HT-29 (cell line): ENCODE measurements at places on chromosomes 12 and 14. TPM values are rescaled to one million over a fixed set of nuclear protein-coding genes. Genes with fewer than 3 reads are reported as not detected.

GRCh38 chr12:114166362-114166761, 200.2 kb upstream of the RBM19 start:
- peak; percentile 34 for DNase-seq

- DNase-seq: no peak
Observed at GRCh38 chr12:78864870-78865463, 393 bp downstream of the SYT1 start.

DNA sequence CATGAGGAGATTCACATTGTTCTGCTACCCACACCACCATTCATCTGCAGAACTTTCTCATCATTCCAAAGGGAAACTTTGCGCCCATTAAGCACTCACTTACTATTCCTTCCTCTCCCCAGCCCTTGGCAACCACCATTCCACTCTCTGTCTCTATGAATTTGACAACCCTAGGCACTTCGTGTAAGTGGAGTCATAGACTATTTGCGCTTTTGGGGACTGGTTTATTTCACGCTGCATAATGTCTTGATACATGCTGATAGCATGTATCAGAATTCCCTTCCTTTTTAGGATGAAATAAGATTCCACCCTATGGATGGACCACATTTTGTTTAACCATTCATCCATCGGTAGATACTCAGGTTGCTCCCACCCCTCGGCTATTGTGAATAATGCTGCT, 4.5 kb upstream of the EML1 start:
- no peak for DNase-seq

DNA sequence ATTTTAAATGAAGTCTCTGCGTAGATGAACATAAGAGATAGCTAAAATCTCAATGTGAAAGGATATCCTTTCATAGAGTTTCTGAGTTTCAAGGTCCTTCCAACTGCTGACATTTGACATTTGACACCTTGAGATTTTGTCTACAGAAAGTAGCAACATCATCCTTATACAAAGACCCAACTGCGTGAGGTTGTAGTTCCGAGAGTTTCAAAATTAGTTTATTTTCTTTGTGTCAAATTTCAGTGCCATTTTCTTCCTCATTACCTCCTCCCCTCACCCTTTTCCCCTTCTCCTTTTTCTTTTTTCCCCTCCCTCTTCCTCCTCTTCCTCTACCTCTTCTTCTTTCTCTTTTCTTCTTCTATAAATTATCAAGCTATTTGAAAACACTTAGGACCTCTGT, 26.9 kb upstream of the BATF start:
- no peak for DNase-seq

- DNase-seq: no peak
Observed at GRCh38 chr14:92753250-92753649, 4.8 kb upstream of the LGMN start.

DNA sequence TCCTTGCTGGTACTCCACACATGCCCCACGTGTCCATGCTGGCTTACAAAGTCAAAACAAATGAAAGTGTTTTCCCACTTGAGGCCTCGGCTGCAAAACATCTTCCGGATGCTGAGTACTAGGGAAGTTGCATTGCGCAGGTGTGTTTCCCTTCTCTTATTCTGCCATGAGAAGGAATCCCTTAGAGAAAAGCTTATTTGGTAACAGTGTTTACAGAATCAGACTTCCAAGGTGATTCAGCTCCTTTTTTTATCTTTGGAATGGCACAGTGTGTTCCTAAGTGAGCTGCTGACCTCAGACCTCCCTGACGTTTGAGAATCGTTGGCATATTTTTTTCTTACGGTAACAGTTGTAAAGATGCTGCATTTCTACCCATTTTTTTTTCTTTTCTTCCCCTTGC, 211.3 kb downstream of the ESR2 start:
- DNase-seq: no peak

DNA sequence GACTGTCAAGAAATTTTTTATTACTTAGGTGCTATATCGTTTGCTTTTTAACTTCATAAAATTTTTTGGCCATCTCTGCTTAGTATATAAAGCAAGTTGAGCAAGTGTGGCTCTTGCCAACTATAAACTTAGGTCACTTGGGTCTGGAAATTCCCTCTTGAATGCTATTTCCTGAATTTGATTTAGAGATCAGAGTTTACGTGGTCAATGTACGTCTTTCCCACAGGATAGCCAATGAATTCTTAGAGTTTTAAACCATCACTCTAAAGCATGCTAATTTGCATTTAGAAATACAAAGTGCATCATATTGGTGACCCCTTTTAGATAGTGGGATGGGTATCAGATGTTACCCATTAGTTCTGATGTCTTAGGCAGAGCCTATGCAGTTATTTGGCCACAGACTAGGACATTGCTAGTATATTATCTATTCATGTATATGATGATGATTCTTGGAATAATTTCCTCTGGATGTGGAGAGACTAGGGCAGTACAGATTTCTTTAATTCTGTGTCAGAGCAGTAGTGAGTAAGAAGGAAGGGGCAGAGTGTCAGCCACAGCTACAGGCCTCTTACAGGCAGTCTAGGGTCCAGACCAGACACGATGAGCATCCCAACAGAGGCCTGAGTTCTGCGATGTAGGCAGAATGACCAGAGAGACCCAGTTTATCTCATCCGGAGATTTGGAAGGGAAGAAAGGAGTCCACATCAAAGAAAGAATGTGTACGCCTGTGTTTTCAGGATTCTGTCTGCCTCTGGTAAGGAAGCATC, 30.3 kb downstream of the SCN8A start:
- no peak for DNase-seq

DNA sequence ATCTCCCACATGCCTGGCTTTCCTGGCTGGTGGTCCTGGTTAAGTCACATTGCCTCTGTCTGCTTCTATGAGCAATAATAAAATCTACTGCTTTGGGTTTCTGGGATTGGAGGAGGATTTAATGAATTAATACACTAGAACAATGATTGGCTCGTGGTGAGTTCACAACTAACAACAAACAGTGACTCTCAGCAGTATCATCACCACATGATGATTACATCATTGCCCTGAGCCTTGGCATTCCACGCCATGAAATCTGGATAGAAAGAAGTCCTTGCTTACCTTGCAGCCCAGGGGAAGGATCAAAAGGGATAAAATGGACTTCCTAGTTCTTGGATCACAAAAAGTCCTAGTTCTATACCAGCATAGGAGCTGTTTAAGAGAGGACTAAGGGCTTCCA, 1069.0 kb downstream of the VRK1 start:
- no peak for DNase-seq

- DNase-seq: peak; percentile 62
Observed at GRCh38 chr14:59358102-59358501, 107.1 kb downstream of the GPR135 start.

DNA sequence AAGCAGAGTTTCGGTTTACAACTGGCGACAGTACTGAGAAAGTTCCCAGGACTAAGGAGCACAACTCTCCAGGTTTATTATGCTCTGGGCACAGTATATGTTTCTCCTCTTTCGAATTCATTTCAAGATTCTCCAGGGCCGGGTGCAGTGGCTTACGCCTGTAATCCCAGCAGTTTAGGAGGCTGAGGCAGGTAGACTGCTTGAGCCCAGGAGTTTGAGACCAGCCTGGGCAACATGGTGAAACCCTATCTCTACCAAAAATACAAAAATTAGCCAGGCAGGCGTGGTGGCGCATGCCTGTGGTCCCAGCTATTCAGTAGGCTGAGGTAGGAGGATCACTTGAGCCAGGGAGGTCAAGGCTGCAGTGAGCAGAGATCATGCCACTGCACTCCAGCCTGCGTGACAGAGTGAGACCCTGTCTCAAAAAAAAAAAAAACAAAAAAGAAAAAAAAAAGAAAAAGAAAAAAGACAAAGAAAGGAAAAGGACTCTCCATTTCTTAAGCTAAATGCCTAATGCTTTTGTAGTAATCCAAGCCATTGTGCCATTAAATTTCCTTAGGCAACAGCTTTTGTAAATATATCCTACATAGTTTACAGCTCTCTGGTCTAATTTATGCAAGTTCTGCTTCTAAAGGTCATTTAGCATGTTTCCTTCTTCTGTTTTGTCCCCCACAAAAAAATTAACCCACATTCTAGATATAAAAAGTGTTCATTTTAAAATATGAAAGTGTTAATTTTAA, 34.8 kb downstream of the ATL1 start:
- no peak for DNase-seq

DNA sequence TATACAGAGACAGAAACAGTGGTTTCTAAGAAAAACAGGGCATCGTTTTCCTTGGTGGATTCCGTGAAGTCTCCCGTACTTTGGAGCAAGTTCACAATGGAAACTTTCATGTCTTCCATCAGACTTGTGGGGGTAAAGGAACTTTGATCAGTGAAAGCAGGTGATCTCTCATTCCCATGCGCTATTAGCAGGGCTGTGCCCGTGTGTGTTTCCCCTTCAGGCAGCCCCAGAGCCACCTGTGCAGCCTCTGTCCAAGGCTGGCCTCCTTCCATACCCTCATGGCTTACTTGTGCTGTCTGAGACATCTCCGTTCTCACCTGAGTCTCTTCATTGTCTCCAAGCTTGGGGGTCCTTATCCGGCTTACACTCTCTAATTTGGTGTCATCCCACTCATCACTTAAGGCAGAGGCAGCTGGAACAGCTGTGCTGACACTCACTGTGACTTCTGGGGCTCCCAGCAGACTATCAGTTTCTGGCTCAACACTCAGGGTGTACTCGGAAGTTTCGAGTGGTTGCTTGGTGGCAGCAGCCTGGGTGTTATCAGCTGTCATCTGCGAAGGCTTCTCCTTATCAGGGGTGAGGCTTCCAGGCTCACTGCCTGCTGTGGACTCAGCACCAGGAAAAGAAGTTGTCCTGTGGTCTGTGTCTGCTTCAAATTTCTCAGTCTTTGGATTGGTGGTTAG, 13.8 kb downstream of the ARMH4 start:
- no peak for DNase-seq

- DNase-seq: no peak
Observed at GRCh38 chr12:113758165-113758924, 207.8 kb downstream of the RBM19 start.

The AQP6 gene
- total RNA-seq: 1.8 and 2.0 TPM in 2 replicates

GRCh38 chr14:53218161-53218560, 65.0 kb upstream of the DDHD1 start:
- no peak for DNase-seq

DNA sequence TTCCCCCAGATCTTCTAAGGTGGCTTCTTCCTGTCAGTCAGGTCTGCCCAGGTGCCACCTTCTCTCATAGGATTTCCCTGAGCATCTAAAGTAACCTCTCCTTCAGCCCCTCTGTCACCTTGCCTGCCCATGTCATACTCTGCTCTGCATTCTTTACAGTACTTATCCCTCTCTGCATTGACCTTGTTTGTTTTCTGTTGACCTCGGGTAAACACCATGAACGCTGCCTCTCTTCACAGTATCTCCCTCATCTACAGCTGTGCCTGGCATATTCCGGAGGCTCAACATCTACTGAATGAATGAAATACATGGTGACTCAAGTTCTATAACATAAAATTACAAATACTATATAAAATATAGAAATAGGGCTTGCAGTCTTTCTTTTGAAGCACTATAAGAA, 10.1 kb upstream of the PPM1A start:
- no peak for DNase-seq

The MYF6 gene
- not detected in 2 replicates for total RNA-seq

The GPD1 gene
- total RNA-seq: 8.0 and 9.5 TPM in 2 replicates

The C14orf132 gene
- not detected in 2 replicates for total RNA-seq

- peak; percentile 79 for DNase-seq
Observed at GRCh38 chr14:75709207-75709812, 48.3 kb downstream of the TTLL5 start.

GRCh38 chr12:126424696-126425095, 1359.5 kb downstream of the AACS start:
- DNase-seq: no peak

The INSM2 gene
- total RNA-seq: 0.08 TPM in 1 of 2 replicates, not detected in the other

DNA sequence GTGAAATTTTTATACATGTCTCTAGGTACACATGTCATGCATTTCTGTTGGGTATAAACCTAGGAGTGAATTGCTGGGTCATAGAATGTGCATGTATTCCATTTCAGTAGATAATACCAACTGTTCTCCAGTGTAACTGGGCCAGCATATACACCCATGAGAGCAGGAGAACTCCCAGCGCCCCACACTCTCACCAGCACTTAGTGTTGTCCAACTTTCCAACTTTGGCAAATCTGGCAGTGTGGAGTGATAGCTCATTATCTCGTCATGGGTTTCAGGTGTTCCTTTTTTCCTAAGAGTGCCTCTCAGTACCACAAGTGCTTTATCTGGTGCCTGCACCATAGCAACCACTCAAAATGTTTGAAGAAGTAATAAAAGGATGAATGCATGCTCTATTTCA, 40.1 kb downstream of the NGB start:
- DNase-seq: no peak

The RFX4 gene
- not detected in 2 replicates for total RNA-seq

The CLEC4C gene
- not detected in 2 replicates for total RNA-seq

The FAM186B gene
- 0.03 and 0.23 TPM in 2 replicates for total RNA-seq

- DNase-seq: no peak
Observed at GRCh38 chr14:104356738-104357688, 218.6 kb downstream of the KIF26A start.

The DENND5B gene
- 25.1 and 28.3 TPM in 2 replicates for total RNA-seq

The HSPB8 gene
- total RNA-seq: 0.05 and 0.13 TPM in 2 replicates

GRCh38 chr12:118704527-118705241, 276.7 kb upstream of the SRRM4 start:
- DNase-seq: peak; percentile 3

DNA sequence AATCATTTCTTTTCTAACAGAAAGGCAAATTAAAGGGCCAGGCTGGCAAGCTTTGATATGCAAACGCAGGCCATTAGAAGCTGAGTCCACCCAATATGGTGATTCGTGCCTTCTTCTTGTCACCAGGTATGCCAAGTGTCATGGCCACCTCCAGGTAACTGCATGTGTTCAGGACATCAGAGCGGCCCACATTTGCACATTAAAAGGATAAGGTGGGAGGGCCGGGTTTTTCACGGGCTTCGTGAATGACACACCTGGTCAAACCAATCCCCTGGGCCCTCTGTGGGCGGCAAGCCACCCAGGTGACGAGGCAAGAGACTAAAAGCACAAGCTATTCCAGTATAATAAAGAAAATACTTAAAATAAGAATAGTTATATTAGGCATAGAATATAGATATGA, 75.9 kb upstream of the TSPAN11 start:
- no peak for DNase-seq

- DNase-seq: peak; percentile 82
Observed at GRCh38 chr12:16385782-16386646, 38.6 kb downstream of the MGST1 start.

GRCh38 chr14:69701857-69702256, 65.1 kb upstream of the SRSF5 start:
- no peak for DNase-seq

GRCh38 chr14:32657081-32657480, 281.6 kb upstream of the NPAS3 start:
- no peak for DNase-seq

The ABCC9 gene
- not detected in 2 replicates for total RNA-seq

DNA sequence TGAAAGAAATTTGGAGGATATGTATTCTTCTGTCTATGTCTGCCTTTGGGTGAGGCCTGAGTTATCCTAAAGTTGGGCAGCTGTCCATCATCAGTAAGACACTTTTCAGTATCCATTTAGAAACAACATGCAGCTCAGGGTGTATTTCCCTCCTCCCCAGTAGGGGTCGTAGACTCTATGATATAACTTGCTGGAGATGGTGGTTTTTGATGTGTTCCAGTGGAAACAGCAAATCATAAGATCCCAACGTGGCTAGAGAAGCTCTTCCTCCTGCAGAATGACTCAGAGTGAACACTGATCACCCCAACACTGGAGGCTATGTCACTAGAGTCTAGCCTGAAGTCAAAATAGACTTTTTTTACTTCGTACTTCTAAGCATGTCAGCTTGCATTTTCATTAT, 331.6 kb upstream of the STXBP6 start:
- peak; percentile 20 for DNase-seq
